AG04450 (cell line): ENCODE measurements at places on chromosomes 2 and 18.

DNA sequence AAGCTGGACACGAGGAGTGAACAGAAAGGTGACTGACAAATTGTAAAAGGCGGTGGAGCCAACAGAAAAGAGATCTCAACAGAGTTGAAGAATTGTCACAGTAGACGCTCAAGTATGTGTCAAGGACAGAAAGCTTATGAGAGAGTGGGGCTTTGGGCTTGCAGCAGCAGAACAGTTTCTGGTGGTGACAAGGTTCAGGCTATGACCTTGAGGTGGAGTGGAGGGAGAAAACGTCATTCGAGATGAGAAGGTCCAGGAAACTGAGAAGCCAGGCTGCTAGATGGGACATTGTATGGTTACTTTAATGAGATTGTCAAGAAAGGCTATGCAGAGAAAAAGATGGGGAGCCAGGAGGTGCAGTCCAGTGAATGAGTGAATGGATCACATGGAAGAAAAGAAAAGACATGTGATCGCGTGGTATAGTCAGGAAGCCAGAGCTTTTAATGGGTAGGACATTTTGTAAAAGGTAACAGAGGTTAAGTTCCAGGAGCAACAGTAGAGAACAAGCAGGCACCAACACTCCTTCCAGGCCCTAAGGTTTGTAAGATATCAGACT, 91.1 kb upstream of the EPC2 start:
- DNase-seq = no peak

DNA sequence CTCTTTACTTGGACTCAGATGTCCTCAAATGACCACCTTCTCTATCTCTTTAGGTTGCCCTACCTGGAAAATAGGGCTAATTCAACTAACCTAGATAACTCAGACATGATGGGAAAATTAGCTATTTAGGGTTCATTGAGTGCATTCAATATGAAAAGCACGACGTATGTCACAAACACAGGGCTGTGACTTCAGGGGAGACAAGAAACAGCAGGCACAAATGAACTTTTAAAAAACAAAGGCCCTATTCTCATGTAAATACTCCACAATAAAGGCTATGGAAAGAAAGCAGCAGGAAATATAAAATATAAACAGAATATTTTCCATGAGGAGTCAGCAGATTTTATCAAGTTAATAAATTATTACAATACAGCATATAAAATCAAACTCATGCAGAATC, 97.8 kb downstream of the SS18 start:
- DNase-seq = no peak

- no peak for DNase-seq
Measured at GRCh38 chr2:26649992-26650712, 9.0 kb upstream of the CIB4 start.

- DNase-seq = no peak
Measured at GRCh38 chr18:9488538-9488937, 13.2 kb downstream of the RALBP1 start.

GRCh38 chr2:29164091-29164846, 49.1 kb downstream of the CLIP4 start:
- no peak for DNase-seq

DNA sequence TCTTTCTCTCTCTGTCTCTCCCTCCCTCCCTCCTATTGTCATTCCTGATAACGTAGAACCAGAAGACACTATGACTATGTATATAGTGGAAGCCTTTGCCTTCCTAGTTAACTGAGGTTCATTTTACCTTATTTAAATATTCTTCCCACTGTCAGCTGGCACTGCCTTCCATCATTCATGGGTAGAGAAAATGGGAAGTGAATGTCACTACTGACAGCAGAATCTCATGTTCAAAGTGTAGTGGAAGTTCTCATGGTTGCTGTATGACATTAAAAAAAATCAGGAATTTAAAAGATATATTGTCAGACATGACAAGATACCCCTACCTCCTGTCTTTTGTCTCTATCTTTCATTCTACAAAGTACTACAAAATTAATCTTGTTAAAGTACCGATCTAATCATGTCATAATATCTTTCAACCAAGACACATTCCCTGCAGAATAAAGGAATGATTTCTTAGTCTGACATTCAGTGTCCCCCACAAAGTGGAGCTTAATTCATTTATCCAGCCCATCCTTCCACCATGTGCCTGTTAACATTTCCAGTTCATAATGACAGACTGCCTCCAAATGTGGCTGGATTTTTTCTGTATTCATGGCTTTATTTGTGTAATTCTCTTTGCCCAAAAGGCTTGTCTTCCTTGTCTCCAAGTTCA, 250.1 kb upstream of the CDH20 start:
- DNase-seq = no peak

DNA sequence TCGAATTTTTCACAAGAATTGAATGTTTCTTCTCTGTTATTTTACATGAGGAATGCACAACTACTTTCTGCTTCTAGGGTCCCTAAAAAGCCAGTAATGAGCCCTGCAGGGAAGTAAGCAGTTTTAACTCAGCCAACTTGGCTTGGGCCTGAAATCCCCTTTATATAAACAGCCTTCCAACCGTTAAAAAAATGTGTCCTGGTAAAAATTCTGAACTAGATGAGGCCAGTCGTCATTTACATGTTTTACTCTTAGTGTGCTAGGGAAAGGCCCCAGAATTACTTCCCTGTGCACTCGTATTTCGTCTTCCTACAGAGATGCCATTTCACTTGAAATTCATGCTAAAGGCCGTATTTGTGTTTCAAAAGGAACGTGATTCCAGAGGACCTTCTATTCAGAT, 42.4 kb upstream of the RPE start:
- DNase-seq = no peak
